ENCODE measurements at places on chromosomes 7 and 10. TPM values are rescaled to one million over a fixed set of nuclear protein-coding genes. Genes with fewer than 3 reads are reported as not detected.
A peak's percentile ranks its signal among the peaks of the same experiment; 100 is the strongest.

The IRF5 gene
- 1.3 TPM for total RNA-seq

The IFIT1B gene
- total RNA-seq = not detected

The RBM20 gene
- total RNA-seq = 161 TPM

GRCh38 chr7:12741951-12742575 lies 54.6 kb downstream of the ARL4A start:
- no peak overlapping the region for H3K4me3 ChIP-seq
- H3K27ac ChIP-seq = no peak overlapping the region
- H3K36me3 ChIP-seq = no peaks in the 10 kb centered on the region
- H3K27me3 ChIP-seq = no peaks in the 10 kb centered on the region
- peaks cover 4% of the 10 kb centered on the region for H3K4me1 ChIP-seq

GRCh38 chr10:75956624-75957023 lies 525.2 kb downstream of the LRMDA start:
- DNase-seq = no peak
- H3K4me1 ChIP-seq = peaks cover 24% of the 10 kb centered on the region
- no peaks in the 10 kb centered on the region for H3K36me3 ChIP-seq
- no peak overlapping the region for H3K27ac ChIP-seq
- H3K27me3 ChIP-seq = no peaks in the 10 kb centered on the region

- H3K27me3 ChIP-seq = peaks cover 42% of the 10 kb centered on the region
- no peaks in the 10 kb centered on the region for H3K36me3 ChIP-seq
- DNase-seq = peak; percentile 79
- H3K4me1 ChIP-seq = peaks cover 18% of the 10 kb centered on the region
Observed at GRCh38 chr10:121598263-121599249, at the start of gene FGFR2. Gene FGFR2, minus strand, starts transcription at chr10:121598444. Its CDS starts 4,627 bp downstream, at chr10:121593817.

- no peaks in the 10 kb centered on the region for H3K4me1 ChIP-seq
- no peak for DNase-seq
- no peaks in the 10 kb centered on the region for H3K27me3 ChIP-seq
- no peak overlapping the region for H3K27ac ChIP-seq
Observed at GRCh38 chr7:110043519-110043918, 1047.4 kb upstream of the LRRN3 start.

GRCh38 chr7:50718876-50719275 lies 63.8 kb downstream of the GRB10 start:
- H3K4me3 ChIP-seq = no peak overlapping the region
- no peaks in the 10 kb centered on the region for H3K27me3 ChIP-seq
- no peaks in the 10 kb centered on the region for H3K36me3 ChIP-seq
- no peak for DNase-seq

DNA sequence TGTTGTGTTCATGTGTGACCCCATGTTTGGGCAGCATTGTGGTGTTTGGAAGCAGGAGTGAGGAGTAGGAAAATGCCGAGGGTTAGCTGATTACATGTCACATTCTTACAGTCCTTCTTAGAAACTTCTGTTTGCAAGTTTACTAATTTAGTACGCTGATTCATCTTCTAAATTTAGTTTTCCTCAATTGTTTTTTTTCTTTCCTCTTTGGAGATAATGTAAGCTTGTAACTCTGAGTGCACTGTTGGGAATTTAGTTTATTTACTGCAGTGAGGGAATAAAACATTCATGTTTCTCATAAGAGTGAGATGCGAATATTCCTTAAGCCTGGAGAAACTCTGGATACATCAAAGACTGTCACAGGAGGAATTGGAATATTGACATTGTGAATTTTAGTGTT lies 135.0 kb downstream of the NT5C2 start:
- no peaks in the 10 kb centered on the region for H3K36me3 ChIP-seq
- peak overlapping the region; percentile 45 for H3K27ac ChIP-seq
- H3K4me3 ChIP-seq = no peak overlapping the region

GRCh38 chr10:934746-935406 lies 3.4 kb upstream of the LARP4B start:
- no peaks in the 10 kb centered on the region for H3K36me3 ChIP-seq
- DNase-seq = no peak
- no peak overlapping the region for H3K4me3 ChIP-seq
- no peak overlapping the region for H3K27ac ChIP-seq

DNA sequence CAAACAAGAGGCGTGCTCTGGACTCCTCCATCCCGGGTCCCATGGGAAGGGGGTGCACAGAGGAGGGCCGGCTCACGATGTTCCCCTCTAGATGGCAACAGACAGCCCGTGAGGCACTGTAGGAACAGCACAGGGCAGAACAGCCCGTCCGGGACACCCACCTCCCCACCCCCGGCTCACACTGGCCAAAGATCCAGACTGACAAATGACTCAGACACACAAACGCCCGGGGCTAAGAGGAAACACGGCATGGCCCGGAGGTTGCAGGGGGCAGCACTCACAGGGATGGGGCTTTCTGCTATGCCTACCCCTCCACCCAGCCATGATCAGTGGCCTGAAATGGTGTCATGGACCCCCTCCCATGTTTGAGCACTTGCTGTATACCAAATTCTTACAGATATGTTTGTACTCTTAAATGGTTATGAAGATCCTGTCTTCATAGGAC lies 4.9 kb upstream of the ELN start:
- H3K36me3 ChIP-seq = no peaks in the 10 kb centered on the region
- DNase-seq = peak; percentile 49
- peaks cover 32% of the 10 kb centered on the region for H3K27me3 ChIP-seq
- peaks cover 35% of the 10 kb centered on the region for H3K4me1 ChIP-seq
- no peak overlapping the region for H3K27ac ChIP-seq

DNA sequence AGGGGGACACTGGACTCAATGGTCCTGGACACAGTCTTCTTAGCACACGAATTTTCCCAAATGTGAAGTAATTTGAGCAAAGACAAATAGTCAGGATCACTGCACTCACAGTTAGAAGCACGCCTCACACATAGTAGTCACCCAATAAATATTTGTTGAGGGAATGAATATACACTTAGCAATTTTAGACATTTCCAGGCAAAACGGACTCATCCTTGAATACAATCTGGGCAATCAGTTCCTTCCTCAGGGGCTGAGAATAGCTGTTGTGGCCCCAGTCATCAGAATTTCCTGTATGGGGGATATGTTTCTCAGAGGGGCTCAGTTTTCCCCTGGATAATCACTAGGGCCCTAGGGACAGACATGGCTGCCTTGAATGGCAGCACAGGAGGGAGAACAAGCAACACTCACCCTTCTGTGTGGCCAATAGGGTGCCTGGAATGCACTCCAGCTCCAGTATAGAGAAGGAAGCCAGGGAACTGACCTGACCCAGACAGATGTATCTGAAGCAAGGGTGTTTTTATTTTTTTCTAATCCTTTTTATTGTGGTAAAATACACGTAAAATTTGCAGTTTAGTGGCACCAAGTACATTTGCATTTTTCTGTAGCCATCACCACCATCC lies 282.7 kb upstream of the ZNF32 start:
- no peak overlapping the region for H3K27ac ChIP-seq
- no peaks in the 10 kb centered on the region for H3K4me1 ChIP-seq
- no peaks in the 10 kb centered on the region for H3K27me3 ChIP-seq
- DNase-seq = no peak
- no peak overlapping the region for H3K4me3 ChIP-seq

GRCh38 chr7:2120841-2121830 lies 111.6 kb downstream of the MAD1L1 start:
- H3K4me3 ChIP-seq = no peak overlapping the region
- no peak overlapping the region for H3K27ac ChIP-seq
- H3K36me3 ChIP-seq = no peaks in the 10 kb centered on the region
- no peaks in the 10 kb centered on the region for H3K27me3 ChIP-seq
- no peak for DNase-seq

DNA sequence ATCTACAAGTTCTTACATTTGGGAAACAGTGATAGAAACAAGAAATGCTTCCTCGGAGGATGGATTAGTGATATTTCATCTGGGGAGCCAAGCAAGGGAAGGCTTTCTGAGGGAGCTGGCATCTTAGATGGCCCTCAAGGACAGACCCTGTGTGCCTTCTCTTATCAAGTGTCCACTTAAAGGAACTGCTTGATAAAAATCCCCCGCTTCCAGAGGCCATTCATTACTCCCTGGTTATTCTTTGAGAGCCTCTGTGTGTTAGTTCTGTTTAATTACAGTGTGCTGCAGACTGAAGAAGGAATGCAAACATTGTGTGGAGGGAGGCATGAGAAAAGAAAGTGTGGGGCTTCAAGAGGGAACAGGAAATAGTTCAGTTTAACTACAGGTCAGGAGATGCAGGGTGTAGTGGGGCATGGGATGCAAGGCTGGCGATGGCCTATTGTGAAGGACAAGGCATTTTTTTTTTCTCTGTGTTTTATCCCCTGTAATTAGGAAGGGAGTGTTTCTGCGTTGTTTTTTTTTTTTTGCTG lies 145.4 kb downstream of the SNX10 start:
- H3K27me3 ChIP-seq = no peaks in the 10 kb centered on the region
- H3K27ac ChIP-seq = no peak overlapping the region
- no peaks in the 10 kb centered on the region for H3K36me3 ChIP-seq
- no peak for DNase-seq

DNA sequence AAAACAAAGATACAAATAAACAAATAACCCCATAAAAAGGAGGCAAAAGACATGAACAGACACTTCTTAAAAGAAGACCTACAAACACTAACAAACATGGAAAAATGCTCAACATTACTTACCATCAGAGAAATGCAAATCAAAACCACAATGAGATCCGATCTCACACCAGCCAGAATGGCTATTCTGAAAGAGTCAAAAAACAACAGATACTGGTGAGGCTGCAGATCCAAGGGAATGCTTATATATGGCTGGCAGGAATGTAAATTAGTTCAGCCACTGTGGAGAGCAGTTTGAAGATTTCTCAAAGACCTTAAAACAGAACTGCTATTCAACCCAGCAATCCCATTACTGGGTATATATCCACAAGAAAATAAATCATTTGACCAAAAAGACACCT lies 80.4 kb upstream of the NRP1 start:
- H3K4me3 ChIP-seq = no peak overlapping the region
- H3K4me1 ChIP-seq = peaks cover 14% of the 10 kb centered on the region
- H3K27me3 ChIP-seq = no peaks in the 10 kb centered on the region
- H3K36me3 ChIP-seq = no peaks in the 10 kb centered on the region
- DNase-seq = no peak
- H3K27ac ChIP-seq = no peak overlapping the region

DNA sequence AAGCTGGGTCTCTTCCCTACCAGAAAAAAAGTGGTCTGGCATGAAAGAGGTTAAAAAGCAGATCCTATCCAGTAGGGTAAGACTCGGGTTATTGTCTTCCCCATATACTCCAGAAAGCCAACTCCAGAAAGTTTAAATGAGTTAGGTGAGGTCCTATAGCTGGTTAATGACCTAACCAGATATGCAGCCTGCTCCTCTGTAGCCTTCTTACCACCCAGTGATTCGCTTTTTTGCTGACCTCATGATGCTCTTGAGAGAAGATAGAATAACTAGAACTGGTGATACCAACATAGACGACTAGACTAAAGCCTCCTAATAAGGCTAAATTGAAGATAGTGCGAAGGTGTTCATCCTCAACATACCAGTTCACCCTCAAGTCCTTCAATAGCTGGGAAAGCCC lies 675 bp upstream of the GIMAP1 start:
- H3K27me3 ChIP-seq = no peaks in the 10 kb centered on the region
- H3K4me1 ChIP-seq = peaks cover 29% of the 10 kb centered on the region
- peaks cover 21% of the 10 kb centered on the region for H3K36me3 ChIP-seq

DNA sequence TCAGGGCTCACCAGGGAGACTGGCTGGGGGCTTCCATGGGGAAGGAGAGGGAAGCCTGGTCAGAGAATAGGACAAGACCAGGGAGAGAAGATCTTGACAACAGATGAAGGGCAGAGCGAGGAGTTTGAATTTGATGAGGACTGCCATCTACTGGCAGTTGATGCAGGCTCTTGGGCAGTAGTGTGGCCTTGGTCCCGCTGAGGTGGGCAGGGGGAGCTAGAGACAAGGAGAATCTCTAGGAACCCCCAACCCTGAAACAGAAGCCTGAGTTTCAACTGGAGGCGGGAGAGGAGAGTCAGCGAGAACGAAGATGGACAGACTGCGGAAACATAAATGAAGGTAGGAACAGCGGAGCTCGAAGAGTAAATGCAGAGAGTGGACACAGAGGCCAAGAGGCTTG lies 81.0 kb downstream of the PPP1R3C start:
- H3K27me3 ChIP-seq = no peaks in the 10 kb centered on the region
- H3K27ac ChIP-seq = no peak overlapping the region
- no peaks in the 10 kb centered on the region for H3K36me3 ChIP-seq
- no peaks in the 10 kb centered on the region for H3K4me1 ChIP-seq
- H3K4me3 ChIP-seq = peak overlapping the region; percentile 41
- DNase-seq = peak; percentile 38

GRCh38 chr7:130970196-130970595 lies 236.2 kb upstream of the KLF14 start:
- no peak overlapping the region for H3K4me3 ChIP-seq
- no peaks in the 10 kb centered on the region for H3K27me3 ChIP-seq
- no peak for DNase-seq

DNA sequence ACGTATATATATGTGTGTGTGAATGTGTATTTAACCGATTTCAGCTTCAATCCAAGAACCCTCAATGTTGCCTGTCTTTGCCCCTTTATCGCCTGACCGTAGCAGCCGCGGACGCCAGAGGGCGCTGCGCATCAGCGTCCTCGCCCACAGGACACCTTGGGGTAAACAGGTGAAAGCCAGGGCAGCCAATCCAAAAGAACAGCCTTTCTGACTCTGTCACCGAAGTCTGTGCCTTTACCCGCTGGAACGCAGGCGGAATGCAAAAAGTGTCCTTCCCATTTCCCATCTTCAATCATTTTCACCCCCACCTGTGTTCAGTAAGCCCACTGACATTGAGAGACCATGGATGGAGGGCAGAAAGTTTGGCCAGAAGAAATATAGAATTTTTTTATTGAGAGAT lies 3.6 kb downstream of the NXPH1 start:
- H3K27ac ChIP-seq = no peak overlapping the region
- peaks cover 100% of the 10 kb centered on the region for H3K27me3 ChIP-seq
- H3K4me3 ChIP-seq = no peak overlapping the region
- no peak for DNase-seq
- no peaks in the 10 kb centered on the region for H3K36me3 ChIP-seq

Measured in heart right ventricle (tissue), 16 donors.